ENCODE measurements at places on chromosomes 3 and 15.

DNA sequence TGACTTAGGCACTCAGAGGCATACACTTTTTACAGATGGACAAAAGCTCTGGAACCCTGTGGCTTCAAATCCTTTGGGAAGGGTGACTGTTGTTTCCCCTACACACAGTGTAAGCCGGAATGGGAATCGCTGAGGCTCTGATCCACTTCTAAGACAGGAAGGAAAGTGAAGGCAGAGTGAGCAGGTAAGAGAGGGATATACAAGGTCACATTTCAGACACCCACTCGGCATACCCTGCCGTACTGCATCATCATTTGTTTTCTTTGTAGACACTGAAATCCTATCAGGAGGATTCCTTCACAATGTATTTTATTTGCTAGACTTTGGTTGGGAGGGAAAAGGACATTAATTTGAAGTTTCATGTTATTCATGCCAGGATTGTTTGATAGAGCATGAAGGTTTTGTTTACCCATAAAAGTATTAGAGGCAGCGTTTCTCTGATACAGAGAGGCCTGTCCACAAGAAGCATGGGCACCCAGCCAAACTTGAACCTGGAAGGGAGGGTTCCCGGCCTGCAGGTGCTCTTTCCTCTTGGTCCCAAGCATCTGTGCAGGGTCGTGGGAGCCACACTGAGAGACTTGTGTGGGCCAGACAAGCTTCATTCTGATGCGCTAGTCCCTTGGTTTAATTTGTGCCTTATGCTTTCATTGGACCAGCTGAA is 21.9 kb upstream of the POLR2M start:
- no peak for DNase-seq

DNA sequence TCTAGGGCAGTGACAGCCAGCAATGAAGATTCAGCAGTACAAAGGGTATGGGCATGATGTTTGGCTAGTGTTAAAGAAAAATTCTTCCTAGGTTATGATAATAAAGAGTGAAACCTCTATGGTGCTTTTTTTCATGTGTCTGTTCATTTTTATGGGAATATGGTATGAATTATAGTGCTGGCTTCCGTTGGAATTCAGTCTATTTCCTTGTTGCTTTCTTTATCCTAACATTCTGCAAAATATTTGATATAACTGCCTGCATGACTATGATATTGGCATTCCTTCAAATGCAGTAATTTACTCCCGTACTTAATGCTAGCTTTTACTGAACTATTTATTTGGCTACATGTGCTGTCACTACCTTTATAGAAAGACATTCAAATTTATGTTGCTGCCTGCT is 57.6 kb upstream of the ATP11B start:
- peak; percentile 27 for DNase-seq

GRCh38 chr15:70272565-70273355 is 175.0 kb upstream of the TLE3 start:
- DNase-seq: no peak

DNA sequence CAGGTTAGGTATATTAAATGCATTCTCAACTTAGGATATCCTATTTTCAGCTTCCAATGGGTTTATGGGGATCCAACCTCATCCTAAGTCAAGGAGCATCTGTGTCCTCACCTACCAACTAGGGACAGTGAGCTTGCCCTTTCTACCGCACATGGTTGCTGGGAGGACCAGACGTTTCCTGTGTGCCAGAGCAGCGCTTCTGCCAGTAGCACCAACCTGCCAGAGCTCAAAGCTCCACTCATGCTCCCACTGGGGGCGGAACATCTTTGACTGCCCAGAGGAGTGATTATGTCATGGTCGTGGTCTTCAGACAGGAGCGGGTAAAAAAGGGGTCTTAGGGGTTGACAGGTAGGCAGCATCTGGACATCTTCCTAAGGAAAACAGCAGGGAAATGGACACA is 24.7 kb downstream of the XPC start:
- DNase-seq: no peak

GRCh38 chr15:93451265-93451664 is 362.3 kb upstream of the RGMA start:
- no peak for DNase-seq

DNA sequence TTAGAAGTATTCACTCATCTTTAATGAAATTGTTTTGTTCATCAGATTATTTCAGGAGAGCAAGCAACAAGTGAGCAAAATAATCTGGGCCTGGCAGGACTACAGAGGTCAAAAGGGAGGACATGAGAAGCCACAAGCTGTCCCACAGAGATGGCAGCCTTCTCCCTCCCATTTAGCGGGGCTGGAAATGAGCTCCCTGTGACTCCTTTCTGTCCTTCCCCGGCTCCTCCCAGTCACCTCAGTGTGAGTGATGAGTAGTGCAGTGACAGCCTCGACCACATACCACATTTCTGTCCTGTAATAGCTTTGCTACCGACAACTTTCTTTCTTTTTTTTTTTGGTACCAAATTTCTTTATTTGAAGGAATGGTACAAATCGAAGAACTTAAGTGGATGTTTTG is 38.0 kb downstream of the RAB7A start:
- DNase-seq: no peak

GRCh38 chr3:16048435-16049318 is 125.8 kb upstream of the GALNT15 start:
- DNase-seq: peak; percentile 67

- no peak for DNase-seq
These were observed 8.6 kb downstream of the PODXL2 start for GRCh38 chr3:127637546-127637945.

Data from stromal cell of bone marrow (primary cell).